Substantia nigra (tissue), 51 donors: ENCODE measurements at places on chromosomes 7 and 10.

GRCh38 chr10:101617102-101617823, 29.1 kb downstream of the DPCD start:
- no peak for DNase-seq

- no peak for DNase-seq
Observed at GRCh38 chr7:51064688-51065087, 251.9 kb downstream of the COBL start.

DNA sequence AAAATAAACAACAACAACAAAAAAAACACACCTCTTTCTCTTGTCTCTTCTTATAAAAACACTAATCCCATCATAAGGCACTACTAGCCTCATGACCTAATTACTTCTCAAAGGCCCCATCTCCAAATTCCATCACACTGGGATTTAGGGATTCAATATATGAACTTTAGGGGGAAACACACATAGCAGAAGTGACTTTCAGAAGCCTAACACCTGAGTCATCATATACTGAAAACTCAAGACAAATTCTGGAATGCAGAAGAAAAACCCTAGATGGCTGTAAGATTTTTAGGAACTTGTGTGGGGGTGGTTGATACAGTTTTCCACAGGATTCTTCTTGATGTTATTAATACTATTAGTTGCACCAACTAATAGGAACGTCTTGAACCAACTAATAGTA, 33.7 kb upstream of the CSTF2T start:
- no peak for DNase-seq

DNA sequence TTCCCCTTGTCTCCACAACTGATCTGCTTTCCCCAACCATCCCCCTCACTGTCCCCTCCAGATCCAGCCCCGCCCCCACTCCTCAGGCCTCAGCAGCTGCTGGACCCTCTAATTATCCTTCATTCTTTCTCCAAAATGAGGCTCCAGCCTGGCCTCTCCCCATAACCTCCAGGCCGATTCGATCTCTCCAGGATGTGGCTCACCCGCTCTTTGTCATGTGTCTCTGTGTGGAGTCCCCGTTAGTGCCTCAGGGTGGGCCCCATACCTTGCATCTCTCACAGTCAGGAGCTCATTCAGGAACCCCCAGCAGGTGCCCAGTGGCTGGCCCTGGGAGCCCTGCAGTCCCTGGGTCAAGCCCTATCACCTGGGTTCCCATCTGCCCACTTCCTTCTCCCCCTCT, 1.3 kb downstream of the PILRA start:
- no peak for DNase-seq

DNA sequence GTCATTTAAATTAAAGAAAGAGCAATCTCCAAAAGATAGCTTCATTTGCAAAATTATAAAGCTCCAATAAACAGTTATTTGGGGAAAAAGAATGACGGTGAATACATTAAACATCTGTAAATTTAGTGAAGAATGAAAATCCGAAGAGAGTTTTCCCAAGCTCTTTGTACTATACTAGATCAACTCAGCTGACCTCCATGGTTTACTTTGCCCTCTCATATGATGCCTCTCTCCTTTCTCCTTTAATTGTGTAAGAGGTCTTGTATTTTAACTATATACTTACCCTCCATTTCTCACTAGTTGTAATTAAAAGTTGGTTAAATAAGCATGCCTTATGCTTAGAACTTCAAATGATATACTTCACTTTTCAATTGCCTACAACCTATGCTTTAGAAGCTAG, 125.8 kb downstream of the CACNA2D1 start:
- no peak for DNase-seq

- DNase-seq = no peak
Observed at GRCh38 chr7:41475801-41476459, 227.0 kb downstream of the INHBA start.

DNA sequence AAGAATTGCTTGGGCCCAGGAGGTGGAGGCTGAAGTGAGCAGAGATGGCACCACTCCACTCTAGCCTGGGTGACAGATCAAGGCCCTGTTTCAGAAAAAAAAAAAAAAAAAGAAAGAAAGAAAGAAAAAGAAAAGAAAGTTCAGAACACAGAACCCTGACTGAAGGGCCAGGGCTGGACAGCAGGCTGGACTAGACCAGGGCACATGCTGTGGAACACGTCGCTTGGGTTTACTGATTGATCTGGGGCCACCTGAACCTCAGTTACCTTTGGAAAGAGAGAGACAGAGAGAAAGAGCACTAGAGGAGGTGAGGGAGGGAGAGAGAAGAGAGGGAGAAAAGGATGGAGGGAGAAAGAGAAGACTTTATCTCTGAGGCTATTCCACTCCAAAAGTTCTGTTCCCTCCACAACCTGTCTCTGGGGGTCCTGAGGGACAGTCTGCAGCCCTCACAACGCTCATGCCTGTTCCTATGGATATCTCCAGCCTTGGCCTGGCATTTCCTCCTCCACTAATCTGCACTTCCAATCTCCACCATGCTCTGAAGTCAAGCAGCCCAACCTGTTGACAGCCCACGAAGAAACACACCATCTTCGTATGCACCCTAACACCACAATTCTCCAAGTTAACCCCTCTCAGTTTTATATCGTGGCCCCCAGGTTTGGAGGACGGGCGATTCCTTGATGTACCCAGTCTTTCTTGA, 81.8 kb downstream of the COBL start:
- DNase-seq = no peak
